ENCODE measurements at places on chromosomes 1 and 21.

- no peak for DNase-seq
Measured at GRCh38 chr1:201781437-201781836, 47.5 kb upstream of the IPO9 start.

DNA sequence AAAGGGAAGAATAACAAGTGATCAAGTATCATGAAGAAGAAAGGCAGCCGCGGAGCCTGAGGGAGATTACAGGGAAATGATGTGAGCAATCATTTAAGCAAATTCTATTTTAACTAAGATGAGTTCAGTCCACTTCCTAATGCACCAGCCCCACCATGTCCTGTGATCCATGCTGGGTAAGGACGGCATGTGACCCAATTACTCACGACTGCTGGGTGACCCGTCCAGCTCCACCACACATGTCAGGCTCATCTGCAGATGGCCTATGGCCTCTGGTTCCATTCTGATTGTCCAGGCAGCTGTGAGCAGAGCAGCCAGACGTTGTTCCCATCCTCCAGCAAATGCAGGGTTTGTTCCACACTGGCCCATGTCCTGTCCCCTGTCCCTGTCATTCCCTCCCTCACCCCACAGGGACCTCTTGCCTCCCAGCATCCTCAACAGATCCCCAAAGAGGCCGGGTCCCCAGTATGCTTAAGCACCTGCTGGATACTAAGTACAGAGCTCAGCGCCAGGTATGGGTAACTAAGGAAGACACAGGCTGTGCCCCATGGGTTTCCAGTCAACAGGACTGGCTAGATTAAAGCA, 87.9 kb downstream of the MATN1 start:
- no peak for DNase-seq

DNA sequence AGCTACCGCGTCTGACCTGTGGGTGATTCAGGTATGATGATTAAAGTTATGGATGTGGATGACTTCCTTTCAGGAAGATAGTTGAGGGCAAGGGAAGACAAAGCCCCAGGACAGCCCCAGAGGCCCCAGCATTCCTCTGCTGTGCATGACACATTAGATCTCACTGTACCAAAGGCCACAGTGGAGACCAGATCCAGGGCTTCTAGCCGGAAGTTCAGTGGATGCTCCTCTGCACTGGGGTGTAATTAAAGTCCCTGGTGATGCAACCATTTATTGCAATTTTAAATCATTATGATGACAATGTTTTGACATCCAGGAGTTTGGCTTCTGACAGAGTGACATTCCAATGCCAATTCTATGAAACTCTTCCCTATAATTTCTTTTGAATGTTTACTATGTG, 5.0 kb downstream of the C4BPA start:
- no peak for DNase-seq

GRCh38 chr1:100734676-100735075, 15.1 kb downstream of the VCAM1 start:
- DNase-seq: no peak

- DNase-seq: no peak
Measured at GRCh38 chr1:217563179-217563578, 67.7 kb downstream of the GPATCH2 start.

GRCh38 chr21:45073301-45074047, 906 bp upstream of the ADARB1 start:
- no peak for DNase-seq

GRCh38 chr1:233034836-233035235, 84.4 kb downstream of the NTPCR start:
- no peak for DNase-seq

Measured in Right ventricle myocardium inferior (tissue), 1 donor.